ENCODE measurements at places on chromosomes 12 and 14.

DNA sequence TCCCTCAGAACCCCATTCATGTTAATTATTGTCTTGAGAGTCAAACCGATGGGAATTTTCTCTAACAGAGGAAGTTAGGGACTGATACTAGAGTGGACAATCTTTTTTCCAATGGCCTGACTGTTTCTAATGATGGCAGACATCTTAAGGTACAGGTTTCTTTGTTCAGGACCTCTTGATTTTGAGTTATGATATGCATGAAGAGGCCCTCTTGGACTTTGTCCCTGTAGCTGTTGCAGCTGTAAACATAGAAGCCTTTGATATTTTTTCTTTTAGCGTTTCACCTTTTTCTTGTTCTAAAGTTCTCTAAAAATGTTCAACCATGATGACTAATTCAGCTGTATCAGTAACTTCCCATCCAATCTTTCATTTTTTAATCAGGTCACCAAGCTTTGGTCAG is 53.0 kb downstream of the LGR5 start:
- DNase-seq, result no peak

GRCh38 chr12:58349161-58349560 is 407.8 kb downstream of the ATP23 start:
- DNase-seq, result no peak

DNA sequence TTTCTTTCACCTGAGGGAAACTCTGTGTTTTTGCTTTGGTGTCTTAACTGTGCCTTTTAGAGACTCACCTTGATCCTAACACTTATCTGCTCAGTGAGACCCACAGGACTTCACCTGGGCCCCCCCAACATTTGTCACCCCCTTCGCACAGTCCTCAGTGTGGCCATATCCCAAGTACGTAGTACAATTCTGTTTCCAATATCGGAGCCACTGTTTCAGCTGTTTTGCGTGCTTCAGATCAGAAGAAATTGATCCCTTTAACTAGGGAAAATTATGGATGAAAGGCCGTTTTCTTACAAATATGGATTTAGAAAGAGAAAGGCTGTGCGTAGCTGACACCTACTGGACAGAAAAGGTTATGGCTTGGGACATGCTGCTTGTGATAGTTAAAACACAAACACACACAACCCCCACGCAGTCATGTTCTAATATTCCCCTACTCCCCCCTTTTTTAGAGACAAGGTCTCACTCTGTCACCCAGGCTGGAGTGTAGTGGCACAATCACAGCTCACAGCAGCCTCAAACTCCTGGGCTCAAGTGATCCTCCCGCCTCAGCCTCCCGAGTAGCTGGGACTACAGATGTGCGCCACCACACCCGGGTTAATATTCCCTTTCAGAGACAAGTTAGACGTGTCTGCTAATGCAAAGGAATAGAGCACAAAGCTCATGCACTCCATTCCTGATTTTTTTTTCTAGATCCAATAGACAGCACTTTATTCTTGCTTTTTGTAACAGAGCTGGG is 3.6 kb upstream of the SLC7A8 start:
- DNase-seq, result peak; percentile 21

- DNase-seq, result no peak
These were observed 4.0 kb upstream of the AACS start for GRCh38 chr12:125061229-125061628.

GRCh38 chr14:67516676-67517075 is 16.4 kb upstream of the PLEKHH1 start:
- DNase-seq, result no peak
